ENCODE measurements at places on chromosomes 6 and 20.

GRCh38 chr6:127570739-127571389 lies 6.1 kb upstream of the C6orf58 start:
- no peak for DNase-seq

GRCh38 chr6:33082702-33083101 lies 6.9 kb downstream of the HLA-DPB1 start:
- DNase-seq: peak; percentile 87

DNA sequence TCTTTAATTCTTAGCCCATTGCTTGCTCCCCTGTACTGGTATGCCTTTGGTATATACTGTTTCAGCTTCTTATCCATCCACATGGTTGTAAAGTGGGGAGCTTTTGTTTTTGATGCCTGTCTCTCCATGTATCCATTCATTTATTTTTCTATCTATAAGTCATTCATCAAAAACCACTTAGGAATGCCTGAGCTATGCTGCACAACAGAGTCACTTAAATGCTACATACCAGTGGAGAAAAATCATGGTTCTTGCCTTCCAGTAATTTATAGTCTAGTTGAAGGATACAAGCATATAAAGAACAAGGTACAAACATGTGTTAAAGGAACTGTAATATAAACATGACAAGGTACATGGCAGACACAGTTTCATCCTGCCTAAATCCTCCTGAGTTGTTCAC lies 347.3 kb downstream of the NRN1 start:
- no peak for DNase-seq

GRCh38 chr6:1527073-1527457 lies 82.7 kb upstream of the FOXC1 start:
- peak; percentile 70 for DNase-seq

GRCh38 chr20:17925141-17925939 lies 43.3 kb downstream of the SNX5 start:
- DNase-seq: no peak

DNA sequence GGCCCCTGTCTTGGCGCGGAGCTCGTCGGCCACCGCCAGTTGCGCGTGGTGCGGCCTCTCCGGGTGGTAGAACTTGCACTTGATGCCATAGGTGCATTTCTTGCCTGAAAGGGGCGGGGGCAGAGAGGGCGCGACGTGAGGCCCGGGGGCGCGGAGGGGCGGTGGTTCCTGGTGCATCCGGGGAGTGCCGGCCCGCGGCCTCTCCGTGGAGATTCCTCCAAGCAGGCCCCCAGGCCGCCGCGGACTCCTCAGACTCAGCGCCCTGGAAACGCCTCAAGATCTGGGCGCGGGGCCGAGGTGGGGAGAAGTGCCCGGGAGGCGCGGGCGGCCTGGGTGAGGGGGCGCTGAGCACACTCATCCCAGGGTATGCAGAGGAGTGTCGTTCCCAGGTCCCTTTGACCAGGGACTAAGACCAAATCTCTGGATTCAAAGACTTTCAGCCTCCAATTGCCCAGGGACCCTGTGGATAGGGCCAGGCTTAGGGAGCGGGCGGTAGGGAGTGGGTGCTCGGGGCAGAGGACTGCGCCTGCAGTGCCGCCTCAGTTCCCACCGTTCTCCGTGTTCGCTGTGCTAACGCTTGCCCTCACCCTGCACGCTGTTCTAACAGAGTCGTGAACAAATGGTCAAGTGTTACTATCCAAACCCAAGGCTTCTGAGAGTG lies 33.3 kb downstream of the ZC3H12D start:
- peak; percentile 55 for DNase-seq

All from GM23338 (cell line).